ENCODE measurements at places on chromosomes 2 and 18. TPM values are rescaled to one million over a fixed set of nuclear protein-coding genes. Genes with fewer than 3 reads are reported as not detected.

- DNase-seq, result no peak
These were observed 411.7 kb upstream of the NETO1 start for GRCh38 chr18:73279498-73279897.

- DNase-seq, result no peak
These were observed 39.4 kb upstream of the SP5 start for GRCh38 chr2:170675701-170676100.

DNA sequence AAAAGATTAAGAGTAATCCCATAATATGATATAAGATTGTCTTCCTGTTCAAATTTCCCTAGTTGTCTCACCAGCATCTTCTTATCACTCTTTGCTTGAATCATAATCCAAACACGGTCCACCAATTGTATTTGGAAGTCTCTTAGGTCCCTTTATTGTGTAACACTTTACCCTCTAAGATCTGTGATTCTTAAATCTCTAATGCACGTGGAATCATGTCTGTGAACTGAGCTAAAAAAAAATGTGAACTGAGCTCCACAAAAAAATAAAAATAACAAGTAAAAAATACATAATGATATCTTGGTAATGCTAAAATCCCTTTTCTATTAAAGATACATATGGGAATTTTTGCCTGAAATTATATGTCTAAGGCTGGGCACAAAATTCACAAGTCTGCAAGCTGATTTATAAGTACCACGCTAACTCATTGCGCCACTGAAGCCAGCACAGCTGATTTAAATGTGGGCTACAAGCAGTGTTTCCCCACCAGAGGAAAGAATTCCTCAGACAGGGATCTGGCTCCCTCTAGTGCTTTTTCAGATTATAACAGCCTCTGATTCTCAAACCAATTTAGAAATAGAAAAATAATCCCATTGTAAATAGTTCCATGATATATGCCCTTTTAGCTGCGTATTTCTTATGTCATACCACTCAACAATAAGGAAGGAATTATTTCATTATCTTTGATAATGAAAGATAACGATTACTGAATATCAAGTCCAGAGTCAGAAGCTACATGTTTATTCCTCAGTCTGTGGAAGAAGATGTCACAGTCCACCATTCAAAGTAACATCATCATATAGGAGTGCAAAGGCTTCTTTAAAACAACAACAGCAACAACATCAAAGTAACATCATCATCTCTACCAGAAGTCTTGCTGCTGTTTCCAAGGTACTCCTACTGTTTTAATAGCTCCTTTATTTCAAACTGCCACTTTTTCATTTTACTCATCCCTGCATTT, 22.9 kb downstream of the RBM43 start:
- DNase-seq, result no peak

DNA sequence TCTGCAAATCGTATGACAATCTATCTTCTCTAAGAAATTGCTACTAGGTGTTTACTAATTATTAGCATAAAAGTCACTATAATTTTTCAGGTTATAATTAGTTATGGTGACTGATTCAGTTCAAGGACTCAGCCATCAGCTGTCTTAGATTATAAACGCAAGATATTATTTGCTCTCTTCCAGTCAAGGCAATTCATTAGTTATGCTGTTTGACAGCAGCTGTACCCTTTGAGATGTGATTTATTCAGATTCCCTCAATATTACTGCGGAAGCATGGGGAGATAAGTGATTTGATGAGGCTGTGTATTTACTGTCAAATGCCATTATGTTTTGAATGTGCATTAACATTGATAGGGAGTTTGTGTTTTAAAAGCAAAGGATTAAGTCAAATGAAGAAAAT, 558.9 kb upstream of the FSIP2 start:
- no peak for DNase-seq

GRCh38 chr2:201484805-201485204, 33.3 kb downstream of the STRADB start:
- no peak for DNase-seq

GRCh38 chr2:241571821-241572620, 13.5 kb downstream of the BOK start:
- DNase-seq, result no peak

DNA sequence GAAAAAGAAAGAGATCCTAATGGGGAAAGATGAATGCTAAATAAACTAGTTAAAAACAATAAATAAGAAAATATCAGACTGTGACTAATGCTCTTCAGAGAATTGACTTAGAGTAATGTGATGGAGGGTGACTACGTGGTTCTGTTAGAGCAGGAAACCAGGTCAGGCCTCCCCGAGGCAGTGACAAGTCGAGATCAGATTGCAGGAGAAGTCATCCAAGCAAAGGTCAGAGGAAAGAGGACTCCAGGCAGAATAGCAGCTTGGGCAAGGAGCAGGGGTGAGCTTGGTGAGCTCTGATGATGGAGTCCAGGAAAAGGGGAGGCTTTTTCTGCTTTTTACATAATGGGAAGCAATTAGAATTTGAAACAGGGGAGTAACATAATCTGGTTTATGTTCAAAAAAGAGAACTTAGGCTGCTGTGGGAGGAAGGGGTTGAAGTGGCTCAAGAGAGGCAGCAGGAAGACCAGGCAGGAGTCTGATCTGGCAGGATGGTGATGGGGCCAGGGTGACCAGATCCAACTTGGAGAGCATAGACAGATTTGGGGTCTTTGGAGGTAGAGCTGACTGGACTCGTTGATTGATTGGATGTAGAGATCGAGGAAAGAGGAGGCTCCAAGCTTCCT, 27.3 kb upstream of the ITGB6 start:
- no peak for DNase-seq

- no peak for DNase-seq
These were observed 239.7 kb upstream of the FBXO11 start for GRCh38 chr2:48145845-48146452.

GRCh38 chr2:18926631-18927524, 337.5 kb upstream of the NT5C1B start:
- DNase-seq, result no peak

DNA sequence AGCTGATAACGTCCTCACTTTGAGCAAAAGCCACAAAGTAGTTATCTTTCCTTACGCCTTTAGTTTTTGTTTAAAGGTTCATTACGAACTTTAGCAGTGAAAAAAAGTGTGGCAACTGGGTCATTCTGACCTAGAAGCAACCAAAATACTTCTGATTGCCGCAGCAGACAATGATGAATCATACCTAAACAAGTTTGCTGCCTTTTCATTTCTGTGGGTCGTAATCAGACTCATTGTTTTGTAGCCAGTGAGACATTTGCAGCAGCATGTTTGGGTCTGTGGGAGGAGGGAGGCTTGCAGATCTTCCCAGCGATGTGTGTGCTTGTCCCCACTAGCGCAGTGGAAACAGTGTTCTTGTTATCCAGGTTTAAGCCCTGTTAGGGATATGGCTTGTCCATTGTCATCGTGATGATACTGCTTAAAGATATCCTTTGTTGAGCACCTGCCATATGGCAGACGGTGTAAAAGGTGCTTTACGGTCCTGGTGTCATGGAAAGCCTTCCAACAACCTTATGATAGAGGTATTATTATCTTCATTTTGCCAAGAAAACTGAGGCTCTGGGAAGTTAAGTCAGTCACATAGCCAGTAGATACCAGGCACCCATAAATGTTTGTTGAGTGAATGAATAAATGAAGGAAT, 1.3 kb upstream of the GREB1 start:
- no peak for DNase-seq

GRCh38 chr2:97844311-97844859, 131.0 kb downstream of the ZAP70 start:
- no peak for DNase-seq

GRCh38 chr2:237863102-237863511, 3.7 kb downstream of the RAMP1 start:
- no peak for DNase-seq

The MZT2A gene
- total RNA-seq, result 98.5 TPM

The APOB gene
- not detected for total RNA-seq

All from stomach (tissue), 19 donors.